Mesothelial cell of epicardium (in vitro differentiated cells): ENCODE measurements at places on chromosomes 2 and 18. TPM values are rescaled to one million over a fixed set of nuclear protein-coding genes. Genes with fewer than 3 reads are reported as not detected.

GRCh38 chr18:7325126-7325430, 94.2 kb downstream of the LRRC30 start:
- H3K36me3 ChIP-seq: no peaks in the 10 kb centered on the region
- H3K4me1 ChIP-seq: peaks cover 33% of the 10 kb centered on the region
- H3K4me3 ChIP-seq: no peak overlapping the region
- no peak for DNase-seq
- no peak overlapping the region for H3K27ac ChIP-seq

- no peak for DNase-seq
- H3K4me1 ChIP-seq: peaks cover 3% of the 10 kb centered on the region
- H3K27me3 ChIP-seq: peaks cover 16% of the 10 kb centered on the region
- H3K27ac ChIP-seq: no peak overlapping the region
Observed at GRCh38 chr2:173434762-173435569, 80.3 kb downstream of the CDCA7 start.

- H3K4me1 ChIP-seq: no peaks in the 10 kb centered on the region
- no peak overlapping the region for H3K27ac ChIP-seq
- H3K36me3 ChIP-seq: no peaks in the 10 kb centered on the region
- H3K27me3 ChIP-seq: no peaks in the 10 kb centered on the region
- no peak overlapping the region for H3K4me3 ChIP-seq
- no peak for DNase-seq
Observed at GRCh38 chr2:228268756-228269155, 87.3 kb upstream of the SPHKAP start.

The CDK5R2 gene
- total RNA-seq: 0.69 to 0.97 TPM (median 0.90 TPM) in 3 replicates

DNA sequence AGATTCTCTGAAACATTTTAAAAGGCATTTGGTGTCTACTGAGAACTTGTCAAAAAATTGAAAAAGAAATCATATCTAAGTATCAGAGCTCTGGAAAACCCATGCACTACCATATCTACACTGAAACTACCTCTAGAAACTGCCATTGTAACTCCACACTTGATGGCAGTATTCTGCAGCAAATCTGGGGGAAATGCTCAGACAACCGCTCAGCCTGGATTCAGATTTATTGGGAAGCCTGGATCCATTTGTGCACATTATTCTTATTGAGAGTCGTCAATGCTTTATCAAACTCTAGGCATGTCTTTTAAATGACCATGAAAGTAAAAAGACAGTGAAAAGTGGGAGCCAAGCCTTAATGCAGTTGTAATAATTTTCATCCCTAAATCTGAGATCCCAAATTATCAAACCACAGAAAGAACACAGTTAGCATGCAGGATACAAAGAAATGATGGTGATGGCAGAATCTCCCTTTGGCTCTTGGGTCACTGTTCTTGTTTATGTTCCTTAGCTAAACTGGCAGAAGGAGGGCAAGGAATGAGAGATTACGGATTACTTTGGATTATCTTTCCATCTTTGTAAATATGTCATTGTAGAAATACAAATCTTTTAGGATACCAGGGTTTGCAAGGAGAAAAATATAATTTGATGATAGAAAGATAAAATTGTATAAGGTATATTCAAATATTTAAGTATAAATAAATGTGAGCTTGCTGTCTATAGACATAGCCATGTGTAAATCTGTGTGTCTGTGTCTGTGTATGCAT, 512.1 kb upstream of the SYT4 start:
- H3K4me1 ChIP-seq: peaks cover 7% of the 10 kb centered on the region
- no peak overlapping the region for H3K4me3 ChIP-seq

The MYO5B gene
- 15.1 to 15.6 TPM (median 15.1 TPM) in 3 replicates for total RNA-seq

GRCh38 chr2:157324331-157324843, 1.2 kb downstream of the ERMN start:
- no peak overlapping the region for H3K4me3 ChIP-seq
- no peak overlapping the region for H3K27ac ChIP-seq
- H3K4me1 ChIP-seq: peaks cover 2% of the 10 kb centered on the region
- no peak for DNase-seq
- peaks cover 4% of the 10 kb centered on the region for H3K27me3 ChIP-seq

- no peak overlapping the region for H3K27ac ChIP-seq
- no peaks in the 10 kb centered on the region for H3K27me3 ChIP-seq
- H3K4me1 ChIP-seq: peaks cover 17% of the 10 kb centered on the region
- H3K36me3 ChIP-seq: no peaks in the 10 kb centered on the region
- H3K4me3 ChIP-seq: no peak overlapping the region
- DNase-seq: no peak
Observed at GRCh38 chr2:146312899-146313298, 1531.9 kb upstream of the ACVR2A start.

DNA sequence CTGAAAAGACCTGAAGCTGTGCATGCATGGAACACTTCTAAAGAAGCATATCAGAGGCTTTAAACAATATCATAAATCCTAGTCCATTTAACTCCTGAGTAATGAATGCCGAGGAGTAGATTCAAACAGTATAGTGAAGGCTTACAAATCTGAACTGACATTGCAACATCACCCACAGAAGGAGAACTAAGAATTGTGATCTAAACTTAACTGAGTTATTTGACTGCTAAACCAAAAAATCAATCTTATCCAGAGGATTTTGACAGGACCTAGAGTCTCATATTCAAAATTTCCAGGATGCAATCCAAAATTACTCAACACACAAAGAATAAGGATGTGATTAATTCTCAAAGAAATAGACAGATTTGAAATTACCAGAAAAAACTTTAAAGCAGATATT, 181.0 kb downstream of the SLC39A10 start:
- no peak overlapping the region for H3K4me3 ChIP-seq
- DNase-seq: no peak
- H3K27ac ChIP-seq: no peak overlapping the region
- H3K27me3 ChIP-seq: no peaks in the 10 kb centered on the region
- no peaks in the 10 kb centered on the region for H3K4me1 ChIP-seq

The HRH4 gene
- 0.07 TPM in 1 of 3 replicates, not detected in the others for total RNA-seq

The SKOR2 gene
- total RNA-seq: not detected in 3 replicates
